ENCODE measurements at places on chromosomes 1 and 21. TPM values are rescaled to one million over a fixed set of nuclear protein-coding genes. Genes with fewer than 3 reads are reported as not detected.

Gene FNDC10
- total RNA-seq: 2.1 TPM

Gene RAP1GAP
- total RNA-seq: 0.65 TPM

Gene PGLYRP4
- total RNA-seq: not detected

Gene OR2T35
- not detected for total RNA-seq

Gene TNFRSF9
- 0.65 TPM for total RNA-seq

Gene IPP
- 14.1 TPM for total RNA-seq

Gene HHAT
- total RNA-seq: 9.7 TPM

Gene CFHR5
- not detected for total RNA-seq

Gene ARMH1
- total RNA-seq: 0.91 TPM

Gene SGIP1
- 2.2 TPM for total RNA-seq

Gene TRNP1
- total RNA-seq: 8.4 TPM

Gene NTMT2
- total RNA-seq: not detected

Gene AMPD2
- 42.7 TPM for total RNA-seq

Gene CPT2
- 24.2 TPM for total RNA-seq

Gene PWP2
- total RNA-seq: 1.7 TPM

Gene SEC16B
- total RNA-seq: 6.0 TPM

Gene CLCNKA
- not detected for total RNA-seq

Gene SPRR3
- total RNA-seq: not detected

Gene CIART
- total RNA-seq: 13.1 TPM

Gene REG4
- total RNA-seq: not detected

Gene U2AF1
- total RNA-seq: 17.4 TPM

Gene SPRR1B
- not detected for total RNA-seq

Gene NUP133
- 37.6 TPM for total RNA-seq

Gene CCDC27
- not detected for total RNA-seq

Gene TFF2
- total RNA-seq: not detected

Gene TINAGL1
- 31.8 TPM for total RNA-seq

Gene CLCA4
- not detected for total RNA-seq

Gene LIPI
- not detected for total RNA-seq

Gene CALML6
- total RNA-seq: 0.22 TPM

Gene GPR157
- total RNA-seq: 3.7 TPM

Gene RSPO1
- 0.11 TPM for total RNA-seq

Gene SEMA6C
- total RNA-seq: 1.4 TPM

Gene EVA1C
- 5.5 TPM for total RNA-seq

Gene TMEM52
- not detected for total RNA-seq

Gene TRIM58
- total RNA-seq: 0.43 TPM

Gene SLAMF6
- total RNA-seq: not detected

Gene PTCH2
- total RNA-seq: 0.13 TPM

Gene UBAP2L
- total RNA-seq: 124 TPM

Gene C1orf74
- total RNA-seq: 2.6 TPM

Gene PIGR
- not detected for total RNA-seq

Gene NGF
- 7.2 TPM for total RNA-seq

Gene CD1E
- total RNA-seq: not detected

Data from articular chondrocyte of knee joint (primary cell).